Heart right ventricle (tissue), 16 donors: ENCODE measurements at places on chromosomes 1 and 21. TPM values are rescaled to one million over a fixed set of nuclear protein-coding genes. Genes with fewer than 3 reads are reported as not detected.

DNA sequence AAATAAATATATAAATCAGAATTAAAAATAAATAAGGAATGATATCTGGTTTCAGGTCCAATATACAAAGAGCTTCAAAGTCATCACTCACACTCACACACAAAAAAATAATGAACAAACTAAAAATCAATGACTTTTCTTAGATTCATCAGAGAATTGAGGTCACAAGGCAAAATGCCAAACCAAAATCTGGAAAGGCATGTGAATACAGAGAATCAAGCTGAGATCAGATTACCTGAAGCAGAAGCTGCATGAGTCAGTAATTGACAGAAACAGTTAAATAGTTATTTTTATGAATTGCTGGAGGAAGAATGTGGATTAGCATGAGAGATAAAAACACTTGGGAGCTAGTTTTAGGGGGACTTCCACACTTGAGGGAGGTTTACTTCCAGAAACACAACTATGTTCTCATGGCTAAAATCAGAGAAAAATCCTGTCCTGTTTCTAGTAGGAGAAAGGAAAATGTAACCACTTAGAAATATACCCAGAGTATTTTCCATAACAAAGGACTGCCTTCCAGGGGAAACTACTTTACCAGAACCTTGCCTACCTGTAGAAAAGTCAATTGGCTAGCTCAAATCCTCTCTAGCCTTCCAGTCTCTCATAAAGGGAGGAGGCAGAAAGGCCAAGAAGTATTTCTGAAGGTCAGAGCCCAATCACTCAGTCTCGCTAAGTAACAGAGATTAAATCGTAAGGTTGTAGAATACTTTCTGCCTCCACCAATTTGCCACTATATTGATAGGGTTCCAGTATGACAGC lies 536.6 kb upstream of the NR5A2 start:
- no peak for DNase-seq

SH3BGR gene
- total RNA-seq, result 215 TPM

TNFAIP8L2 gene
- total RNA-seq, result 0.53 TPM

DNA sequence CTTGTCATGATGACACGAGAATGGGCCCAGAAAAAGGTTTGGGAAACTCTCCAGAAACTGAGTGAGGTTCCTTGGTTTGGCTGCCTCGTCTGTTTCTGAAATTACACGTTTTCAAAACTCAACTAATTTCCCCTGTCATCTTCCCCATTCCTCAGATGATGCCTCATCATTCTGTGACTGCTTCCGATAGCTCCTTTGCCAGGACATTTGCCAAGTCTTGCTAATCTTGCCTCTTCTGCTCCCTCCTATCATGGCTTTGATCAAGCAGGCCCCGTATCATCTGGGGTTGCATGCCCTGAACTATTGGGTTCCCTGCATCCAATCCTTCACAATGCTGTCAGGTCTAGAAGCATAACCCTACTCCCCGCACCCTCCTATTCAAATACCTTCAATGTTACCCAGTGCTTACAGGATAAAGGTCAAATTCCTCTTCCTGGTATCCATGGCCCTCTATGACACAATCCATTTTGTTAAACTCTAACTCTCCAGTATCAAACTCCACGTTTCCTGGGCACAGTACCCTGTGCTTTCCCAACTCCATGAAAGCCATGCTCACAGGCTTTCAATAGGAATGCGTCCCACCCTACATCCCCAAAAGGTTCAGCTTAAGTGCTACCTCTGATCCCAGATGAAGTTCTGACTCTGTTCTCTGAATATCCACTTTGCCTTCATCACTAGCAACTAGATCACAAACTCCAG lies 22.2 kb upstream of the TMEM200B start:
- DNase-seq, result no peak

ATP6V0B gene
- 112 TPM for total RNA-seq

DNA sequence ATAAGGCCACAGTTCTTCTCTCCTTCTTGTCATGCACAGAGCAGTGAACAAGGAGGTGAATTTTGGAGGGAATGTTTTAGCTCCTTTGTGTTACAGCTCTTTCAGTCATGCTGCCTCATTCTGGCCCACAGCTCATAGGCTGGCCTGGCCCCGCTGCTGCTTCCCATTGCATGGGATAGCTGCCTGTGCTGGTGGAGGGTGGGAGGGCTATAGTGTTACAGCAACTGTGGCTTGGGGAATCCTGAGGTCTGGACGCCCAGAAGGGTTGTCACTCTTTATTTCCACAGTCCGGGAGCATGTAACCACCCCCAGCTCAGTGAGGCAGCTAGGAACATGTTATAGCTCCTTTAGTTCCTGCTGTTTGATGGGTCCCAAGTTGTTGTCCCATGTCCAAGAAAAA lies 210.3 kb downstream of the AMY1C start:
- no peak for DNase-seq

GRCh38 chr1:99327357-99327756 lies 63.1 kb downstream of the PLPPR4 start:
- no peak for DNase-seq

PHC2 gene
- 113 TPM for total RNA-seq

DNA sequence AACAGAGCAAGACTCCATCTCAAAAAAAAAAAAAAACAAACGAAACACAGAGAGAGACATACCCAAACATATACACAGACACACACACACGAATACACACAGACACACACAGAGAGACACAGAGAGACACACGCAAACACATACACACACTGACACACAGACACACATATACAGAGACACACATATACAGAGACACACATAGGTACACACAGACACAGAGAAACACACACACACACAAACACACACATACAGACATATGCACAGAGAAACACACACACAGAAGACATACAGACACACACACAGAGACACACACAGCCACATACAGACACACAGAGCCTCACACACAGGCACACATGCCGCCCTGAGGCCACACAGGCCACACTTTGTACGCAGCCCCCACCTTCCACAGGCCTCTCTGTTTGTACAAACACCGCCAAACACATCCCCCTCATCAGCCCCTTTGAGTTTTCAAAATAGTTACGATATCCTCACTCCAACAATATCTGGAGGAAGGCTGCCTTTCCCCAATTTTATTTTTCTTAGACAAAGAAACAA lies 57.5 kb upstream of the ABCG1 start:
- no peak for DNase-seq

GRCh38 chr21:46299167-46299566 lies 13.0 kb downstream of the YBEY start:
- no peak for DNase-seq

GRCh38 chr1:192907545-192908243 lies 98.9 kb downstream of the RGS2 start:
- DNase-seq, result no peak

DNA sequence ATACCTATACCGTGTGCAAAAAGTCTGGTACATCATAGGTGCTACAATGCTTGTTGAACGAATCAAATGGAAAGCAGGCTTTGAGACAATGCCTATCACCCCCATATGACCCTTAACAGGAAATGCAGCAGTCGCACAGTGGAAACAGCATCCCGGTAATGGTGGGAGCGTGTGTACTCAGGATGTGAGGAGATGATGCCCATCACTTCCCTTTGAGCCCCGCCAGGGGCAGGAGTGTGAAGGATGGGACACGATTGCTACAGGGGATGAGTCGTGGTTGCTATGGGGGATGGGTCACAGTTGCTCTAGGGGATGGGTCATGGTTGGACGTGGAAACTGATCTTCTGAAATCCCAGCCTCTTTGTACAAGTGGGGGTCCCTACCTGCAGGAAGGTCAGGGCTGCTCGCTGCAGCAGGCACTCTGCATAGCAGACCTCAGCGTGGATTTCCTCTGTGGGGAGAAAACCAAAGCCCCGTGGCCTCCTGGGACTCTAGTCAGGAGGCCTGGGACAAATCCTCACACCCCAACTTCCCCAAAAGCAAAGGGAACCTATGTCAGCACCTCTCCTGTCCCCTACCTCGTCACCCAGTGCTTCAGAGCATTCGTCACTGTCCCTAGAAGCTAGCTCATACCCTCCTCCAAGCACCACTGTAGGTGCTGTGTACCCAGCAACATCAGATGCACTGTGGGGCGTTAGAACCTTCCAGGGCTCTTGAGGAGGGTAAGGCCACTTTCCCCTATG lies 19.3 kb downstream of the TTC39A start:
- no peak for DNase-seq

GLIS1 gene
- total RNA-seq, result 0.10 TPM

DFFB gene
- 2.3 TPM for total RNA-seq

DNA sequence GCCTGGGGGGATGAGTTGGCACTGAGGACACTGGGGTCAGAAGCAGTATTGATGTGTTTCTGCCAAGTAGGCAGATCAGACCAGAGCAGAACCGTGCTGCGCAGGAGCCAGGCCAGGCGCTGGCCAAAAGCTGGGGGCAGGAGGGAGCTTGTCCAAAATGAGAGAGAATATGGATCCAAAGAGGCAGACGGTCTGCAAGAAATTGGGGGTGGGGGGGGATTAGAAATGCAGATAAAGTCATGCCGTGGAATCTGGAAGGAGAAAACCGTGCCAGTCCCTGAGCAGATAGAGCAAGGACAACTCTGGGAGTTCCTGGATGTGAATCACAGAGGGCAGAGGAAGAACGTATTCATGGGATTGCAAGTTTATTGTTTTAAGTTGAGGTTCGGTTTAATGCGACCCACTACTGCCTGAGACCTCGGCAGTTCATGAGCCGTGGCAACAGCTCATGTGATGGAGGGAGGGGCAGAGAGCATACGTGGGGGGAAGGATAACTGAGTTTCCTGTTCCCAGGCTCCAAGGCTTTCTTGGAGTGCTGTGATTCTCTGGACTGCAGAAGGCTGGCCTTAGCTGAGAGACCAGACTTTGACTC lies 224.0 kb downstream of the FGGY start:
- no peak for DNase-seq

DNA sequence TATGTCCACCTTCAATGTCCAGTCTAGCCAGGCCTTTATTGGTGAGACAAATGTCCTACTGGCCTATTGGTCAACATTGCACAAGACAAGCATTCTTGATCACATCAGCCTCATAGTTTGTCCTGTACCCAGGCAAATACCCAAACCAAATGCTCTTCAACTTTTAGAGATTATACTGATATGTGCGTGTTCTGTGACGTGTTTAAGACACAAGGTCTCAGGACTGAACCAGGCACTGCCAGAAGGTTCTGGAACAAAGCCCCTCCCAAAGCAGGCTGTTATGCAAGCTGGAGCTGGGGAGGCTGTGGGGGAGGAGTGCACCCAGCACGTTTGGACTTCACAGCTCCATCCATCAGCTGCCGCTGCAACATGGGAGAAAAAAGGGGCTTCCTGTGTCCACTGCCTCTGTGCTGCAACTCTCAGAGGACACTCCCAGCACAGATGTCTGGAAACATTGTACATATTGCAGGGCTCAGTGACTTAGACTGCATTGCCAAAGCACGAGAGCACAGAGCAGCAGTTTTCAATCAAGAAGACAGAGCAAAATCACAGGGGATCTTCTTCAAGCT lies 45.9 kb downstream of the NID1 start:
- peak; percentile 77 for DNase-seq

- DNase-seq, result no peak
These were observed 241.5 kb downstream of the LTN1 start for GRCh38 chr21:28751176-28751575.

DNA sequence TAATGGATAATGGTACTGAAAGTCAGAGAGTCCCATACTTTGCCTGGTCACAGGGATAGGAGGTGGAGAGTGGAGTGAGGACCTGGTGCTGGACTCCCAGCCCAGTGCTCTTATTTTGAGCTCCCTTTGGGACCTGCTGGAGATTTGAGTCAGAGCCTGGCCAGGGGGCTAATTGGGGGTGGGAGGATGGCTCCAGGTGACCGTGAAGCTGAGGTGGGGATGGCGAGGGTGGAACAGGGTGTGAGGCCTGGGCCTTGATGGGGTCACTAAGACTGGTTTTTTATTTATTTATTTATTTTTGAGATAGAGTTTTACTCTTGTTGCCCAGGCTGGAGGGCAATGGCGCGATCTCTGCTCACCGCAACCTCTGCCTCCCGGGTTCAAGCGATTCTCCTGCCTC lies 17.8 kb downstream of the AMPD2 start:
- DNase-seq, result no peak

GRCh38 chr1:184604152-184604900 lies 150.3 kb downstream of the EDEM3 start:
- no peak for DNase-seq

BTBD19 gene
- 3.4 TPM for total RNA-seq

DNA sequence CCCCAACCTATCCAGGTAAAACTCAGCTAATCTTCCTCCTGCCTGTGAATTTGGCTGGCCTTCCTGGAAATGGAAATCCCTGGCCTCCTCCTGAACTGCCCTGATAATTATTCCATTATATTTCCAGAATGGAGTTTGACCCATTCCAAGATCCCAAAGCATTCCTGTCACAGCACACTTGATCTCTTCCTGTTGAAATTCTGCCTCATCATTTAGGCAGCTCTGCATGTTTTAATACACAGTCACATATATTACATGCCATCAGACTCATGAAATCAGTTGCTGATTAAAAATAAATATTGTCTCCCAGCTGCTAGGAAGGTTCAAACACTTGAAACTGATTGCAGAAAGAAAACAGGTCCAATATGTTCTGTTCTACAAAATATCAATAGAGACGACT lies 148.2 kb upstream of the PALMD start:
- DNase-seq, result no peak

GRCh38 chr21:44551340-44551961 lies at the start of gene KRTAP10-2:
Gene KRTAP10-2 (minus strand): TSS chr21:44551505. CDS start chr21:44551458, 47 bp downstream.
- DNase-seq, result no peak

DNA sequence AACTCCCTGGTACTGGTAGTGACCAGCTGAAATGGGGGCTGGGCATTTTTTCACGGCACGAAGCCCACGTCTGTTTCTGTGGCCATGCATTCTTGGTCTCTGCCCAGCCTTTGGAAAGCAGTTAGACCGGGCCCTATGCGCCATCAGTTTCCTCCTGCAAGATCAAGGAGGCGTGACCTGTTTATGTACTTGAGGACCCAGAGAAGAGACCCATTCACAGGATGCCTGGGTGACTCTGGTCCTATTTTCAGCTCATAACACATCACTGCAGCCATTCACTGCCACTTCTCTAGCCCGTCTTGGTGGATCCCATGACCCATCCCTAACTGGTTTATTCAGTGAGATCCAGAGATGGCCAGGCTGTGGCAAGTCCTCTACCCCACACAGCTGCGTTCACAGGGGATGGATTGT lies 70.4 kb downstream of the SPSB1 start:
- no peak for DNase-seq

- no peak for DNase-seq
These were observed 285.9 kb upstream of the VAMP3 start for GRCh38 chr1:7485086-7485780.

TTC34 gene
- 0.74 TPM for total RNA-seq

- no peak for DNase-seq
These were observed 199.8 kb downstream of the DNM3 start for GRCh38 chr1:172041102-172041501.

- DNase-seq, result no peak
These were observed 58.5 kb upstream of the KLHDC7A start for GRCh38 chr1:18422076-18422777.

DNA sequence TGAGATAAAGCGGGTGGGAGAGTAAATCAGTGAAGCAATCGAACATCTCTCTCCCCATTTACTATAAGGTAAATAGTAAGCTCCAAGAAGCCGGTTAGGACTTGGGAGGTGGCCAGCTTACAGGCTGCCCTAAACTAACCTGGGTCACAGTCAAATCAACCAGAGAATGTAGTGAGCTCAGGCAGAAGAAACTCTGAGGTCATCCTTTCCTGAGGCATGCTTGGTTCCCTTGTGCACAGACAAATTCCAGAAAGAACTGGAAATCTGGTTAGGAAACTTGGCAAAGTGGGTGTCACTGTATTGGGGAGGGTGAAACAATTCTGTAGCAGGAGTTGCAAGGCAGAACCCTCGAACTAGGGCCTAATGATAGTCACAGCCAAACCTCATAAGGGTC lies 72.5 kb downstream of the NTMT2 start:
- no peak for DNase-seq

GRCh38 chr1:99003581-99004253 lies 944 bp downstream of the PLPPR5 start:
- no peak for DNase-seq

- DNase-seq, result peak; percentile 86
These were observed at the start of gene SOX13 for GRCh38 chr1:204072931-204073836. Gene SOX13 (plus strand): TSS chr1:204073115. CDS start chr1:204112916, 39,801 bp downstream.
